SW480 (cell line): ENCODE measurements at places on chromosomes 5 and 9.

DNA sequence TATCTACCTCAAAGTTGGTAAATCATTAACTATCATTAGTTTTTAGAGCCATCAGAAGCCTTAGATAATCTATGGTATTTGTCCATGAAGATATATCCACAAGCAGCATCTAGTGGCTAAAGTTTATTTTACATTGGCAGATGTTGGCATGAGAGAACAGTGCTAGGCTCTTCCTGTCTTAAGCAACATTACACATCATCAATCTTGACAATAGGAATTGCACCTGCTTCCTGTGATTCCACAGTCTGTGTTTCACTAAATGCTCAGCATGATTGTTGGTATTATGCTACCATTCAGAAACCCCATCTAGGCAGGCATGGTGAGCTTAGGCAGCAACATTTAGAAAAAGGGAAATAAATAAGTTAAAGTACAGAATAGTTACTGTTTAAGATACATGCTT, 246.6 kb downstream of the SLCO4C1 start:
- peak; percentile 47 for DNase-seq

GRCh38 chr5:112983363-112983762, 6.8 kb downstream of the DCP2 start:
- DNase-seq, result no peak

- DNase-seq, result no peak
Observed at GRCh38 chr9:127049581-127049980, 72.9 kb downstream of the ANGPTL2 start.

DNA sequence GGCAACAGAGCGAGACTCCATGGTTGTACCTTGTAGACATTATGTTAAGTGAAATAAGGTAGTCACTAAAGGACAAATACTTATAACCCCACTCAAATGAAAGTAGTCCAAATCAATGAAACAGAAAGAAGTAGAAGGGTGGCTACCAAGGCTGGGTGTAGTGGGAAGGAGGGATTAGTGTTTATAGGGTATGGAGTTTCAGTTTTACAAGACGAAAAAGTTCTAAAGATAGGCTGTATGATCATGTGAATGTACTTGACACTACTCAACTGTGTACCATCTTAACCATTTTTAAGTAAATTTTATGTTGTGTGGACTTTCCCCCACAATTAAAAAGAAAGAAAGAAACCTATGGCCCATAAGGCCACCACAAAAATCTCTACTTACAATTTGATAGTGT, 32.2 kb downstream of the ALDH7A1 start:
- no peak for DNase-seq

- DNase-seq, result peak; percentile 63
Observed at GRCh38 chr5:174412374-174412773, 312.0 kb upstream of the MSX2 start.

GRCh38 chr9:116297346-116297745, 143.8 kb downstream of the PAPPA start:
- no peak for DNase-seq

DNA sequence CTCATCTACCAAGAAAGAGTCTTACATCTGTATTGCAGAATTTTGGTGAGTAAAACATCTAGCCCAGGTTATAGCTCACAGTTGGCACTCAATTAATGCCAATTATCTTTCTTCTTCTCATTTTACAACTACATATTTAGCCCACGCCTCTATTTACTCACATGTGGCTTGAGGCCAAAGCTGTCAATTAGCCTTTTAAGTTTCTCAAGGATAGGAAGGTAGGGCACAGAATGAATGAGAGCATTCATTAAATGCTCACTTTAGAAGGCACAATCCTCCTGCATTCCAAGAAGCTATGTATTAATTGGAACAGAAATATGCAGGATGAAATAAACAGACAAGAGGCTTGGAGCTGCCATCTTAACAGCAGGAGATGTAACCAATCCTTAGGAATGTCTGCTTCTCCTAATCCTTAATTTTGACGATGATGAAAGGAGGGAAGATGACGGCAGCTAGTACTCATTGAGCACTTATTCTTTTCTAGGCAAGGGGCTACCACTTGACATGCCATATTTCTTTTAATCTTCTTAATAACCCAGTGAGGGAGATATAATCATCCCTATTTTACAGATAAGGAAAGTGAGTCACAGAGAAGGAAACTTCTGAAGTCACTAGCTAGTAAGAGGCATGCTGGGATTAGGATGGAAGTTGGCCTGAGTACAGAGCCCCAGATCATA, 30.8 kb upstream of the PANK3 start:
- no peak for DNase-seq

DNA sequence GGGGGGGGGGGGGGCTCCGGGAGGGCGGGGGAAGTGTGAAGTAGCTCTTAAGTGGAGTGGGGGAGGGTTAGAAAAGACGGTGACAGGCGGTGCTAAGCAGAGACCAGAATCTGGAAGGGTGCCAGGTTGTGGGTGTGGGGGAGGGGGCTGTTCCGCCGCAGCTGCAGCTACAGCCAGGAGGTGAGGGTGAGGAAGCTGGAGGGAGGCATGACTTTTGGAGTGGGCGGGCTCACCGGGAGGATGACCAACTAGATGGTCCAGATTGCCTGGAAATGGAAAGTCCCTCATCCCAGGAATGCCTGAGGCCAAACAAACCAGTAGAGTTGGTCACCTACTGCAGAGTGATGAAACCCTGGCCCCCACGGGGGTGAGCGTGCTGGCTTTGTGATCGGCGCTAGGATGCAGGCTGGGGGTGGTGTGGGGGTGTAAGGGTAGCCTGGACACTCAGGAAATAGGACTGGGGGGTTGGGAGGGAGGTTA, 158.1 kb upstream of the SHB start:
- DNase-seq, result peak; percentile 89
